PC-9 (cell line): ENCODE measurements at places on chromosomes 11 and 22. TPM values are rescaled to one million over a fixed set of nuclear protein-coding genes. Genes with fewer than 3 reads are reported as not detected.

Gene SELENOM
- total RNA-seq = 20.7 and 23.3 TPM in 2 replicates

Gene SLC22A8
- not detected in 2 replicates for total RNA-seq

DNA sequence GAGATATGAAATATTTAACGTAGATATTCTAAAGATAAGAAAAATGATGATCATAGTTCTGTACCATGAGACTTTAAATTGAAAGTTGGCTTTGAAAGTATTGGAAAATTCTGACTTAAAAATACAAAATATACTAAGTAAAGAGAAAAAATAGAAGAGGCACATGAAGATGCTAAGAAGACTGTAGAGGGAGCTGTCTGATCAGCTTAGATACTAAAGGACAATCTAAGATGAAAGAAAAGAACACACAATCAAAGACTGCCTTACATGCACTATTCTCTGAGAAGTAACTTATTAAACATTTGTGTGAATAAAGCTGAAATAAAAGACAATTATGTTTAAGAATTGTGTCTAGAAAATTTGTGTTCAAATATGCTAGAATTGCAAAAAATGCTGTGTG lies 55.1 kb downstream of the RBMXL2 start:
- DNase-seq = no peak

DNA sequence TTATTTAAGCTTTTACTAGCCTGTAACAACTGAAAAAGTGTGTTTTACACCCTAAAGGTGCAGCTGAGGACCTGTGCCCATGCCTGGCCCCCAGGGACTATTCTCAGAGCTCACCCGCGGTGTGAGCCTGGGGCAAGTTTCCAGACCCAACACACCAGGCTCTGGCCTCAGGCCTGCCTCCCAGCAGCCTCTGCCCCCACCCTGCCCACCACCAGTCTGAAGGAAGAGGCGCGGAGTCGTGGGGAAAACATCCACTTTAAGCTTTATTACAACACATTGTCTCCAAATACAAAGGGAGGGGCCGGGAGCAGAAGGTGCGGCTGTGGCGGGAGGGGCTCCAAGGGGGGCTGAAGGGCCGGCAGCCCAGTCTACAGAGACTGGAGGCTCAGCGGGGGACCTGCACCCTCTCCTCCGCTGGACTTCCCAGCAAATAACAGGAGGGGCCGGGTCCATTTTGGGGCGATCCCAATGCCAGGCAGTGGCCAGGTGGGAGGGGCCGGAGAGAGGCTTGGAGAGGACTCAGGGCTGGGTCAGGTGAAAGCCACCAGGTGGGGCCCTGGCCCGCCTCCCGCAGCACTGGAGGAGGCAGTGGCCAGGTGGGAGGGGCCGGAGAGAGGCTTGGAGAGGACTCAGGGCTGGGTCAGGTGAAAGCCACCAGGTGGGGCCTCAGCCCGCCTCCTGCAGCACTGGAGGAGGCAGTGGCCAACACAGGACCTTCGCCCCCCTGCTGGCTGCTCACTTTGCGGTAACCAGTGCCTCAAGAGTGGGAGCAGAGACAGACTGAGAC lies 18.1 kb downstream of the DUSP8 start:
- DNase-seq = peak; percentile 69

DNA sequence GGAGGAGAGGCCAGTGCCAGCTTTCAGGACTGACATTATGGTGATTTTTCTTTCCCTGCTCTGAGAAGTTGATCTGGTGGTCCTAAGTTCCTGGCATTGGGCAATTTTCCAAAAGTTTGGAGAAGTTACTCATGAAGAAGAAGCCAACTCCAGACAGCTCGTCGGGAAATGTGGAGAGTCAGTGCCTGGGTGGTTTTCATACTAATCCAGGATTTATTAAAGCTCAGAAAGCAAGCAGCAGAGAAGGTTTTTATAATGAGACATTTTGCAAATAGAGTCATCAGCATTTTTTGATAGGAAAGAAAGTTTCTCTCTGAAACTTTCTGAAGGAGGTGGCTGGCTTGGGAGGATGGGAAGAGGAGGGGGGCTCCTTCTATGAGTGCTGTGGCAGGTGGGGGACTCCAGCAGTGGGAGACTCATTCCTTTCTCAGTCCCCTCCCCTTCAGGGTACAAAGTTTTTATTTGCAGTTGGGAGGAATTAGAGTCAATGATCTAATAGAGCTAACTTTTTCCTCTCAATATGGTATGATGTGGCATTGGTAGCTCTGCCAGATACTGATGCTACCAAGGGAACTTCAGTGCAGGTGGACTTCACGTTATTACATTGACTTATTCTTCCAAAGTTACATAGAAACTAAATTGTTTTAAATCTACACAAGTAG lies 55.4 kb downstream of the LIF start:
- DNase-seq = no peak

DNA sequence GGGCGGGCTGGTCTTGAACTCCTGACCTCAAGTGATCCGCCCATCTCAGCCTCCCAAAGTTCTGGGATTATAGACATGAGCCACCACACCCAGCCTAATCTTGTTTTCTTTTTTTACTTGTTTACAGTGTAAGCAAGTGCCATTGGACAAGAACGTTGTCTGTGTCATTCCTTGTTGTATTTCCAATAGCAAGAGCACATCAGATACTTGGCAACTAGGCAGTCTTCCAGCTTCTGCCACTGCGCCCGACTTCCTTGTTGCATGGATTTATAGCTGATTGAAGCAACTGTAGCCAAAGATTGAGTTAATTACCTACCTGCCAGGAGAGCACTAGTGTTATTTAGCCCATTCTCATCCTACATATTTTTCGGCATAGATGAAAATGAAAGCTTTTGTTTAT lies 3.1 kb upstream of the SGSM3 start:
- no peak for DNase-seq

DNA sequence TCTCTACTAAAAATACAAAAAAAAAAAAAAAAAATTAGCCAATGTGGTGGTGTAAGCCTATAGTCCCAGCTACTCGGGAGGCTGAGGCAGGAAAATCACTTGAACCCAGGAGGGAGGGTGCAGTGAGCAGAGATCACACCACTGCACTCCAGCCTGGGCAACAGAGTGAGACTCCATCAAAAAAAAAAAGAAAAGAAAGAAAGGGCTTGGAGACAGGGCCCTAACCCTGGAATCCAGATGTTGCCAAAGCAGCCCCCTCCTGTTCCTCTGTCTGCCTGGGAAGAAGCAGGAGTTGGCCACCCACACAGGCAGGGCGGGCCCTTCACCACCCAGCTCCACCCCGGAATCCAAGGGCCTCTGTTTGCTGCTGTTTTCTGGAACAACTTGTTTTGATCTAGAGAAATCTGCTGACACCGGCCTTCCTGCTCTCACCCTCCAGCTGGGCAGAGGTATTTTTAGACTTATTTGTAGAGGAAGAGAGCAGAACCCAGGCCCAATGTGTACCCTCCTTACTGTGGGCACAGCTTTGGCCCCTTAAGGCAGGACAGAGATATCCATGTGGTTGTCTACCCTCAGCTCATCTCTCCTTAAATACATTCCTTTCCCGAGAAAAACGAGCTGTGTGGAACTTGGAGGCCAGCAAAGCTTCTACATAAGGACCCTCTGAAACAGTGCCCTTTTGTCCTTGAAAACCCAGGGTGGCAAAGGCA lies 2.7 kb upstream of the NEAT1 start:
- peak; percentile 93 for DNase-seq

- no peak for DNase-seq
Measured at GRCh38 chr22:46439576-46440465, 97.6 kb downstream of the CELSR1 start.

GRCh38 chr11:2931771-2932738 lies 2.8 kb upstream of the PHLDA2 start:
- no peak for DNase-seq

- no peak for DNase-seq
Measured at GRCh38 chr22:41538583-41538982, 5.7 kb downstream of the POLR3H start.

GRCh38 chr11:69922015-69922595 lies 102.9 kb upstream of the FGF3 start:
- no peak for DNase-seq

DNA sequence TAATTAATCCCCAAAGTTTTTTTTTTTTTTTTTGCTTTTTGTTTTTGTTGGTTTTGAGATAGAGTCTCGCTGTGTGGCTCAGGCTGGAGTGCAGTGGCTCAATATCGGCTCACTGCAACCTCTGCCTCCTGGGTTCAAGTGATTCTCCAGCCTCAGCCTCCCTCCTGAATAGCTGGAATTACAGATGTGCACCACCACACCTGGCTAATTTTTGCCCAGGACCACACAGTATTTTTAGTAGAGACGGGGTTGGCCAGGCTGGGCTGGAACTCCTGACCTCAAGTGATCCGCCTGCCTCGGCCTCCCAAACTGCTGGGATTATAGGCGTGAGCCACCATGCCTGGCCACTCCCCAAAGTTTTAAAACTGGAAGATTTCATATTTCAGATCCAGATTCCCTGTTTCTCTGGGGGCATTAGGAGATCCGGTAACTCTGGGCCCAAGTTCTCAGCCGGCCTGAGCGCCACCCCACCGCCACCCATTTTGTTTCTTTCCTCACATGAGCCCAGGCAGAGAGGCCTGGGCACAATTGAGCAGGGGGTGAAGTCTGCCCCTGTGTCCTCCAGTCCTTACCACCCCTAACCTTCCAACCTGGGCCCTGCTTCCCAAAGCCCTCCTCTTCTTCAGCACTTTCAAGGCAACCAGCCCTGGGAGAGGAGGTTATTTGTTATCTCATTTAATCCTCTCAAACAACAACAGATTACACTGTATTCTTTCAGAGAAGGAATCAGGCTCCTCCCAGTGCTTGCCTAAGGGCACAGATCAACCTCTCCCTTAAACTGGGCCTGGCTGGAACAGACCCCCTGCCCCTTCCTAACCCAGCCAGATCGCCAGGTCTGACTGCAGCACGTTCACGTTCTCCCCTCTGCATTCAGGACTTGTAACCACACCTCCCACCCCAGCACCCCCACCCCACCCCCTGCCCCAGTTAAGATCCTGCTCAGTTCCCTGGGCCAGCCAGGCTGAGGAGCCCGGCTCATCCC lies 1.9 kb upstream of the CSNK1E start:
- no peak for DNase-seq
